Endothelial cell of umbilical vein (primary cell): ENCODE measurements at places on chromosomes 2 and 18.

DNA sequence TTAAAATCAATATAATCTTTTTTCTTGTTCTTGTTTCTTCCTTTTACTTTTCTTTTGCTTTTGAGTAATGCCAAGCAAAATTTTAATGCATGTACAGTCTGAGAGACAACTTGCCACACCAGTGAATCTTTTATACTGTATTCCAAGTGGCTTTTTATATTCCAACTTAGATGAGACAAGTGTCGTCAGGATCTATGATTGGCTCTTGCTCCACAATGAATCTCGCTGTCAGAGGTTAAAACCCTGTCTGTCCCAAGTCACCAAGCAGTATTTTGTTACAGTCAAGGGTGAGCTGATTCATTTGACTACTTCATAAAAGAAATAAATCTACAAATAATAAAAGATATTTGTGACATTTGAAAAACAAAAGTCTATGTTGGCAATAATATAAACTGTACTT is at the start of gene MSTN:
TSS of gene MSTN (minus strand) at position 129 of the 400 bp plus-strand sequence. CDS start 133 bp downstream, outside the sequence.
- DNase-seq: no peak

- DNase-seq: no peak
Measured at GRCh38 chr18:63831080-63831788, 56.0 kb downstream of the SERPINB7 start.

DNA sequence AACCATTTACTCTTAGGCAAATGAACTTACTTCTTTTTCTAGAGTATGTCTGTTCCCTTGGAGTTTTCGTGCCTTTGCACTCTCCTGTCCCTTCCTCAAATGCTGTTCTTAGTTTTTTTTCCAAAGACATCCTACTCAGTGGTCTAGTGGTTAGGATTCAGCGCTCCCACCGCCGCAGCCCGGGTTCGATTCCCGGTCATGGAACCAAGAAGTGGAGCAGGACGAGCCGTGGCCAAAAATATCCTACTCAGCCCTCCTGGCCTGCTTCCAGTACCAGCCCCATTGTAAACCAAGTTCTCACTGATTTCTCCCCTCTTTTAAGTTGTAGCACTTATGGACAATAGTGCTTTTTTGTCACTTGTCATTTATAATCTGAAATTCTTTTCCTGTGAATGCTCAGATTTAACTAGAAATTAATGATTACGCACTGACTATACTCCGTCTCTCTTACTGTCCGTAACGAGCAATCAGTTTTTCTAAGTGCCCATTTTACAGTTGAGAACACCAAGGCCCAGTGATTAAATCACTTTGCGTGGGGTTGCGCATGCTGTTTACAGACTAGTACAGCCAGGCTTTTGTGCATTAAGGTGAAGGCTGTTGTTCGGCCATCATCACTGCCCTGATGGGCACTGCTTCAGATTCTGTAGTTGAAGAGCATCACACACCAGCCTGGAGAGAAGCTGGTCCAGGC is 17.9 kb downstream of the GREB1 start:
- DNase-seq: no peak

GRCh38 chr2:190996947-190997346 is 17.0 kb downstream of the STAT1 start:
- no peak for DNase-seq

- DNase-seq: no peak
Measured at GRCh38 chr2:174877301-174877700, 113.0 kb upstream of the CHRNA1 start.

DNA sequence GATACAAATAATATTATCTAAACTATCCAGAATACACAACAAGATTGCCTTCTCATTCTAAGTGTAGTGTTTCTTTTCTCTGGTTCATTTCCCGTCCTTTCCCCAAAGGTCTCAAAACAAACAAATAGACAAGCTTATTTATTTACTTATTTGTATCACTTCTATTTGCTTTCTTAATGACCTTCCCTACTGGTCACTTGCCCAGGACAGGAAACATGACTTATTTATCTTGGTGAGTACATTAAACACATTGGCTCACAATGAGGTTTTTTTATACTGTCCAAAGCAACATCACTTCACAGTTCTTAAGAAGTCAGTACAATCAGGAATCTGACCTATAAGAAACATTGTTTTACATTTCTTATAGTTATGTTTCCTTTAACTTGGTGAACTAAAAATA is 123.3 kb upstream of the KYNU start:
- peak; percentile 45 for DNase-seq

GRCh38 chr2:58131191-58132011 is 84.8 kb downstream of the VRK2 start:
- DNase-seq: peak; percentile 46

GRCh38 chr2:98911376-98912154 is 24.5 kb downstream of the CRACDL start:
- DNase-seq: no peak

DNA sequence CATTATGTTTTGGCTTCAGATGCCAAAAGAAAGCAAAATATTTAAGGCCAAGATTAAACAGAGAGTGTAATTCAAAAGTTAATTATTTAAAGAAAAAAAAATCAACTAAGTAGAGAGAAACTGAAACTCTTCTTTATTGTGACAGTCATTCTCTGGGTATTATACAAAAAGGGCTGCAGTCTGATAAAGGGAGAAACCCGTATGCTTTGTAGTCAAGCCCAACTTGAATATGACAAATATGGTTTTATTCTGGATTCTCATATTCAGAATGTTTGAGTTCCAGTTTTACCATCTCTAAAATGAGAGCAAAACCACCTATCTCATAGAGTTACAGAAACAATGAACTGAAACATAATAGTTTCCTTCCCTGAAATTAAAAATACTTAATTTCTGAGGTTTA is 8.2 kb downstream of the CDH2 start:
- no peak for DNase-seq

DNA sequence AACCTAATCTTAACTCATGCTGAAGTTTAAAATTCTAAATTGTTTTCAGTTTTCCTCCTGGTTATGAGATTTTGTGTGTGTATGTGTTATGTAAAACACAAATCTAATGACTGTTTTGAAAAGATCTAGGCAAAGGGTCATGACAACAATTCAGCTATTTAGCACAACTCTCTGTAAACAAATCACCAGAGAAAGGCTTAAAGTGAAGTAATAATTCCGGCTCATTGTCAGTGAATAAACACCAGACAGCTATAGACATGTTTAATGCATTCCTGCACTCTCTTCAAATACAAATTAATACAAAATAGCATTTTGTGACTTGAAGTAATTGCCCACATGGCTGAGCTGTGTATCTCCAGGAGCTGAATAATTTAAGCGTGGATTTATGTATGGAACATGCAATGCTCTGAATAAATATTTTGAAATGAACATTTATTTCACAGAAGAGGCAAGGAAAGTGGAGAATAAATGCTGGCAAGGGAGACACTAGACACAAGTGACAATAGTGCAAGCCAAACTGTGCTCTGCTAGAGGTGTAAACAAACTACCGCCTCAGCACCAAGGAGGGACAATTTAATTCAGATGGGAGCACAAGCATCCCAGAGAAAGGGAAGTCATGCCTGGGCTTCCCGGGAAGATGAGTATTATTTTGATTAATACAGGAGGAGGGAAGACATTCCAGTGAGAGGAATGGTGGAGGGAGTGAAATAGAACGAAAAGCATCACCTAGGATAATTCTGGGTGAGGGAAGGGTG is 133.6 kb upstream of the XPO1 start:
- DNase-seq: no peak

- DNase-seq: no peak
Measured at GRCh38 chr18:22387787-22388186, 29.9 kb downstream of the CTAGE1 start.

- no peak for DNase-seq
Measured at GRCh38 chr2:108933691-108934117, 55.3 kb downstream of the EDAR start.

GRCh38 chr2:168528469-168528868 is 72.4 kb downstream of the CERS6 start:
- DNase-seq: no peak

GRCh38 chr2:219527076-219527394 is 12.8 kb downstream of the ASIC4 start:
- DNase-seq: no peak

DNA sequence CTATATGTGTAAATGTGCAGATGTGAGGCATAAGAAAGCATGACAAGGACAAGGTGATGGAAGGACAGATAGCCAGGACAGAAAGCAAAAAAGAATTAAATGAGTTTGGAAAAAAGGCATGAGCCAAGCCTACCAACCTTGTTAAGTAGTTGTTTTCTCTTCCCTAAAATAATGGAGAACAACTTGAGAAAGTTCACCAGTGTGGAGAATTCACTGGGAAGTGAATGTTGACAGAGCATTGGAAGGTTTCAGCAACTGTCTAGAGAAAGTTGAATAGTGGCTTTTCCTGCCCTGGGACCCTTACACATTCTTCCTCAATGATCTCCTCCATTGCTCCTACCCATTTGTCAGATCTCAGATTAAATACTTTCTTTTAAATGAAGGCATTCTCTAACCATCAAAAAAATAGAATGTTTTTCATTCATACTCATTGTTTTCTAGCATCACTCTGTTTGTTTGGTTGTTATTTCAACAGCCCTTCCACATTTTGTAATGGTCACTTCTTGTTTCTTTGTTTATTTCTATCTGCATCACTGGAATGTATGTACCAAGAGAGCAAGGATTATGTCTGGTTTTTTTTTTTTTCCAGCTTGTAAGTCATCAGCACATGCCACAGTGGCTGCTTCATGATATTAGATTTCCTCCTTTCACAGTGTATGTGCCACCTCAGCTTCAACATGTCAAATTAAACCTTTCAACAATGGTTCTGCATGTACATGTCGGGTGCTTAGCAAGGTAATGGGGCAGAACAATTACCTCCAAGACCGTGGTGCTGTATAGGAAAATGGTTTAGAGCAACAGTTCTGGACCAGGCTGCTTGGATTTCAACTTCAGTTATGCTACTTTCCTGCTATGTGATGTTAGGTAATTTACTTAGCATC is 586.0 kb upstream of the VRK2 start:
- DNase-seq: no peak

- DNase-seq: no peak
Measured at GRCh38 chr2:7419814-7420311, 502.7 kb downstream of the RNF144A start.

DNA sequence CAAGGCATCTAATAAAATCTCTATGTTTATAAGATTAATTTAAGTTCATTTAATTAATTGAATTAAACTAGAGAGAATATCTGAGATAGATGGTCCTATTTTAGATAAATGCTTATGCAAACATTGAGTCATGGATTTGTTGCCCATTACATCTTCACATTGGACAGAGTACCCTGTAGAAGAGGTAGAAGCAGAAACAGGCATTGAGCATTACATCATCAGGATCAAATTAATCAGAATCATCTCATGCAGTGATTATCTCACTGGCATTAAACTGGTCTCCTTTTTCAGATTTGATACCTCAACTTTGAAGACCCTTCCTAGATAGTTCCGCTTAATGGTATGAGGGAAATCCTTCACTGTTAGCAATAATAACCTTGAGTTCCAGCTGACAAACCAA is 469.6 kb upstream of the VRK2 start:
- no peak for DNase-seq

DNA sequence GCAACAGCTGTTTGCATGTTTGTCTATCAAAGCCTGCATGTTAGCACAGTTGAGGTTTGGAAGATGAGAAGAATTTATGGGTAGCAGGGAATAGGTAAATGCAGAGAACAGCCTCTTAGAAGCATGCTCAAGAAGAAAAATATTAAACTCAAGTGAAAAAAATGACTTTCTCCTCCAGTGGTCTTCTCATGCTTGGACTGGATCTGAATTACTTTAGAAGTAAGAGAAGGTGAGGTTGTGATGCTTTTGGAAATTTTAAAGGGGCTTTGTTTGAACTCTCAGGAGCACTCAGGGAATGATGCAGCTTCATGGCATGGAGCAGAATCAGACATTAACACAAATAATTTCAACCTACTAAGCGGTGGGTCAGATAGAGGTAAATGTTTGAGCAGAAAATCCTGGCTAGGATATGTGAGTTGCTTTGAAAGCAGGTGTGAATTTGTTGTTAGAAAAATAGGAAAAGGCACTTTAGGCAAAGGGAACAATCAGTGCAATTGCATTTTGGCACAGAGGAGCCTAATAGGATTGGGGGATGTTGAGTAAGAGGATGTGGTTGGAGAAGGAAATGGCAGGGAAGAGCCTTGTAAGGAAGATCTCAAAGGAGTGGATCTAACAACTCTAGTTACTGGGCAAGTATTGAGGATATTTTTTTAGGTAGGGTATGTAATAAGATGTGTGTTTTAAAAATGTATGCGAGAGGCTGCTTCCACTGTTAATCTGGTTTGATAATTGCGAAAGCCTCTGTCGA is 76.3 kb downstream of the DDX1 start:
- DNase-seq: peak; percentile 39

DNA sequence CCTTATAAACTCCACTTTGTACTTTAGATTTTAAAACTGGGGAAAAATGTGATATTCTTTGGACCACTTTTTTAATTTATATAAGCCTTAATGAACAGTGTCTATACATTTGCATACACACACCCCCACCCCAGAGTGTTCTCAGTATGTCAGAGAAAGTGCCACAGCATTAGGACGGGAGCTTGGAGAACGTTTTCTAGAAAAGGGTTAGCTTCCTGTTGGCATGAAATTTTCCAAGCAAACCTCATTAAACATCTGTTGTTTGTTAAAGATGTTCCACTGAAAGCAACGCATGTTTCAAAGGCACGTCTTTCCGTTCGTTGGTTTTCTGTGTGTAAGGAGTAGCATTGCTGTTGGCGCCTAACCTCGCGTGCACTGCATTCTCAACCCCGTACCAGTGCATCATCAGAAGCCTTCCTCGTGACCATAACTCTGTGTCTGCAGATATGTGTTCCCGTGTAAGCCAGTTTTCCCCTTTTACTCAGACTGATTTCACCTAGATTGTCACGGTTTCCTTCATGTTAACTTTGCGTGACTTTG is 228.5 kb downstream of the ALPK2 start:
- no peak for DNase-seq

DNA sequence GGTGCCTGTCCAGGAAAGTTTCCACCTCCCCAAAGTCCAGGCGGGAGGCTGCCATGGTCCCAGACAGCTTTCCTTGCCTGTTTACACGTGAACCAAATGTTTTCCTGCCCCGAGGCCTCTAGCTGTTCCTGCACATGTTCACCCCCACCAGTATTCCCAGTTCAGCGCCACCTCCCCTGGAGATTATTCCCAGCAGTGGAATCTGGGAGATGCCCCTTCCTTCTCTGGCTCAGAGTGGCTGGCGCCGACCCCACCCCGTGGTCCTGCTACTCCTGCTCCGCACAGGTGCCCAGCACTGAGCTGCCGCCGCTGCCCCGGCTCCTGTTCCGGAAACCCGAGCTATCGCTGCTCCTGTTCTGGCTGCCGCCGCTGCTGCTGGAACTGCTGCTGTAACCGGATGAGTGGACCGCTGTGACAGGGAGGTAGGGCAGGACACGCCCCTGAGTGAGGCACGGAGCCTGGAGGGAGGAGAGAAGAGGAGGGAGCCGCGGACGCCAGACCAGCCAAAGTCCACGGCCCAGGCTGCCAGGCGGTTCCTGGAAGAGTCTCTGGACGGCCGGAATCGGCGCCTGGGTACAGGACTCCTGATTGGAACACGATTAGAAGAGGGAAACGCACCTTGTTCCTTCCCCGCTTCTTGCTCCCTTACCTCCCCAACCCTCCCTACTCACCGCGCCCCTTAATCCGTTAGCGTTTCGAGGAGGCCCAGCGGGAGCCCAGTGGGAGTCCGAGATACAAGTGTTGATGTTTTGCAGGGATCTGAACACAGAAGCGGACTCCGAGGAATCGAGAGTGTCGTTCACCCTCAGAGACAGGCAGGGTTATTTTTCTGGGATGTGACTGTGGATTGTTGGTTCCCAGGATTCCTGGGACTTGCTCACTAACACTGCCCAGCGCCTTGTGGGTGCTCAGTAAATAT is at the start of gene PDE11A:
TSS of gene PDE11A (minus strand) at position 395 of the 919 bp plus-strand sequence. CDS start at position 55, 340 bp downstream.
- DNase-seq: peak; percentile 52

GRCh38 chr2:64133828-64134227 is 10.4 kb downstream of the PELI1 start:
- DNase-seq: peak; percentile 41

- no peak for DNase-seq
Measured at GRCh38 chr2:228986961-228987360, 284.1 kb downstream of the PID1 start.
